ENCODE measurements at places on chromosomes 4 and X. TPM values are rescaled to one million over a fixed set of nuclear protein-coding genes. Genes with fewer than 3 reads are reported as not detected.

GLA gene
- total RNA-seq, result 18.9 TPM

KCNIP4 gene
- total RNA-seq, result 0.31 TPM

SULT1B1 gene
- total RNA-seq, result 0.72 TPM

SEC31A gene
- 276 TPM for total RNA-seq

EREG gene
- 0.72 TPM for total RNA-seq

PDLIM3 gene
- 1,325 TPM for total RNA-seq

PPBP gene
- 2.9 TPM for total RNA-seq

TEC gene
- total RNA-seq, result 3.2 TPM

PLAC8 gene
- total RNA-seq, result 2.4 TPM

ZCCHC18 gene
- 1.2 TPM for total RNA-seq

FAT1 gene
- 151 TPM for total RNA-seq

USP38 gene
- total RNA-seq, result 31.4 TPM

STPG2 gene
- 0.31 TPM for total RNA-seq

SPP1 gene
- 28.9 TPM for total RNA-seq

All from tongue (tissue), 3 donors.